Left colon (tissue), 2 donors: ENCODE measurements at places on chromosomes 5 and 9. TPM values are rescaled to one million over a fixed set of nuclear protein-coding genes. Genes with fewer than 3 reads are reported as not detected.
A peak's percentile ranks its signal among the peaks of the same experiment; 100 is the strongest.

The C9orf43 gene
- 0.11 TPM for total RNA-seq

The SEMA5A gene
- total RNA-seq: 37.4 TPM

The N4BP3 gene
- 2.3 TPM for total RNA-seq

DNA sequence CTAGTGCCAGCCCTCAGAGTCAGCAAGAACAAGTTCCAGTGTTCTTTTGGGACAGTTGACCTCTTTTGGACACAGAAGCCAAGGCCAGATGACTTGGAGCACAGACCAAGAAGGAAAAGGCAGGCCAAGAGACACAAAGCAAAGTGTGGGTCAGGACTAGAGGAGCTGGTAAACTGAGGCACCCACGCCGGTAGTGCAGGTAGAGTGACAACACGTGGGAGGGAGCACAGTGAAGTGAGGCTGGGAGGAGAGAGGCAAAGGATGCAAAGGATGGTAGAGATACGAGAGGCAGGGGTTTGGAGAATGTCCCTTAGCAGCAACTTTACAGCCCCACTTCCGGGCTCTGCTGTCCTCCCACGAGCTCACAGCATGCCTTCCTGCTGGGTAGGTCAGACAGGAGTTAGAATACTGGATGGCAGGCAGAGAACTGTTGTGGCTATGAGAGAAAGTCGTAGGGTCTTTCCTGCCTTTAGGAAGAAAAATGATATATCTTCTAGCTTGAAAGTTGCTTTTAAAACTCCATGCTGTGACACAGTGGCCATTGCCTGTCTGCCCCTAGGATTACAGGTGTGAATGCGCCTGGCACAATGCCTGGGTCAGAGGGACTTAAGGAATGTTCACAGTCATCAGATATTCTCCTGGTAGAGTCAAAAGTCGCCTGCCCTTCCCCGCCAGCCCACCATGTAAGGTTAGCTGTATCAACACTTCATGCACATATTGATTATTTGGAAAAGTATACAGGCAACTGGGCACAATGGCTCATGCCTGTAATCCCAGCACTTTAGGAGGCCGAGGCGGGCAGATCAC, 97.9 kb downstream of the PDE8B start:
- DNase-seq: no peak

- DNase-seq: peak; percentile 30
These were observed 4.9 kb downstream of the SH3GLB2 start for GRCh38 chr9:129023036-129023907.

DNA sequence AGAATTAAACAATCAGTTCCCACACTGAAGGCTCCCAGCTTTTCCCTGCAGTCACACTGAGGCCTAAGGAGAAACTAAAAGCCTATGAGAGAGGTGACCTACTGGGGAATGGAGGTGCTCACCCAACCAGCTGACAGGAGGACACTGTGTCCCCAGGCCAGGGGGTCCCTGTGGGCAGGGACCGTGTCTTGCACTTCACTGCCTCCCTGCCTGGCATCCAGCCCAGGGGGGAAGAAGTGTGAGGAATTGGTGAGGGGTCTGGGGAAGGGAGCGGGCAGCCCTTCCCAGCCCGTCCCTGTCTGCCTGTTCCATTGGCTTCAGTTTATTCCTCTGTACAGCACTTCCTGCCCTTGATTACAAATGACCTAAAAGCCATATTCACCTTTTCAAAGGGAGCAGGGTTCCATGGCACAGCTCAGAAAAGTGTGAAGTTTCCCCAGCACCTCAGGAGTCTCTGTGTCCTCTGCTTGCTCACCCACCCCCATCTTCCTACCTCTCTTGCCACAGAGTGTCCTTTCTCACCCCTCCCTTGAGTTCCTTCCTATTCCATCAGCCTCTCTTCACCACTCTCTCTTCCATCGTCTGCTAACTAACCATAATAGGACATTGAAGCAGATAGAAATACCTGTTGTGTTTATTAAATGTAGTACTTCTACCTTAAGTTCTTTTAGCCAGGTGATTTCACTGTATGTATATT, 12.9 kb downstream of the OTULINL start:
- DNase-seq: no peak
